Stimulated activated CD8-positive, alpha-beta memory T cell treated with anti-CD3 and anti-CD28 coated beads, Interleukin-4, amount 100 ng/mL, for 1 hour (primary cell): ENCODE measurements at places on chromosomes 4 and X.

DNA sequence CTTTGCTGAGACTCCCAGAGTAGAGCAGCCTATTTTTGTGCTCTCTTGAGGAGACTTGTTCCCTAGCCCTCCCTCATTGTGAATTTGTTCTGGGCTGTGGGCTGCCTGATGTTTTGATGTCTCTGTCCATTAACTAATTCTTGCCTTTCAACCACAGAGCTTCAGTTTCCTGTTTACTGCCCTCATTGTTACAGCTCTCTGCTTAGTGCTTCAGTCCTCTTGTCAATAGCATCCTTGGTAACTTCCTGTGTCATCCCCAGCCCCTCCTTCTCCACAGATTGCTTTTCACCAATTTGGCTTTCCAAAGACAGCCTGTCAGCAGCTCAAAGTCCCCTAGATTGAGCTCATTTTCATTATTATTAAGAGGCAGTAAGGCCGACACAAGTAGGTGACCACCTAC is 69.9 kb downstream of the COX7B2 start:
- DNase-seq: no peak

DNA sequence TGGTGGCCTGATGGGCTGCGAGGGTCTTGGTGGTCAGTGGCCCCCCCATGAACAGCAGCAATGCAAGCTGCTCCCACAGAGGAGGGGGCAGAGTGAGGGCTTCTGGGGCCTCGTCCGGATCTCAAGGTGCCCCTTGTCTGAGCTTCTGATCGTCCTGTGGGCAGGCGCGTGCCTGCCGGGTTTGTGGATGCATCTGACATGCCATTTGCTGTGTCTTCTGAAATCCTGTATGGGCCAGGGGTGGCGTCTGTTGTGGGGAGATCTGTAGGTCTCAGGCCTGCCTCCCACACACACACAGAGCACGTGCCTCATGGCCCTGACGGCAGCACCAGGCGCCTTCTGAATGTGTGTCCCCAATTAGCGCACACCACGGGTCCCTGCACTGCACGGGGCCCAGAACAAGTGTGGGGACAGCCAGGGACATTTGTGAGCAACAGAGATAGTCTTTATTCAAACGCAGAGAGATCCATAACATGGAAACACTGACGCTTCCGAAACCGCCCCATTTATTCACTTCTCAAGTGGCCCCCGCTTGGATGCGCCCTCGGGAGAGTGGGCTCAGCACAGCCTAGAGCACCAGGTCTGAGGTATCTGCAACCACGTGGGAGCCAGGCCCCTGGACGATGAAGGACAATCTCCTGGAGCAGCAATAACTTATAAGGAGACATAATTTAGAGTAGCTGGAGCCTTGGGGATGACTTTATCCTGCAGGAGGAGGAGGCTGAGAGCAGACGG is 5.7 kb downstream of the SPON2 start:
- no peak for DNase-seq

DNA sequence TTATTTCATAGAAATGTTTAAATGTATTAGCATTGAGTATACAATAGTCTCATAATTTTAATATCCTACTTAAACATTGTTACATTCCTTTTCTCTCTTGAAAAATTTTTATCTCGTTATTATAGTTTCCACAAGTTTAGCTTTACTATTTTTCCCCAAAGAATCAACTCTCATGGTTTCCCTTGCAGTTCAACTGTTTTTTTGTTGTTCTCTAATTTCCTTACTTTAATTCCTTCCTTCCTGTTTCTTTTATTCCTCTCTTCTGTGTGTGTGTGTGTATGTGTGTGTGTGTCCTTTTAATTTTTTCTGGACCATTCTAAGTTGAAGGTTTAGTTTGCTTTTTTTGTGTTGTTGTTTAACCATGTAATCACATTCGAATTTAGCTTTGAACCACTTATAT is 171.1 kb downstream of the GASK1B start:
- no peak for DNase-seq

DNA sequence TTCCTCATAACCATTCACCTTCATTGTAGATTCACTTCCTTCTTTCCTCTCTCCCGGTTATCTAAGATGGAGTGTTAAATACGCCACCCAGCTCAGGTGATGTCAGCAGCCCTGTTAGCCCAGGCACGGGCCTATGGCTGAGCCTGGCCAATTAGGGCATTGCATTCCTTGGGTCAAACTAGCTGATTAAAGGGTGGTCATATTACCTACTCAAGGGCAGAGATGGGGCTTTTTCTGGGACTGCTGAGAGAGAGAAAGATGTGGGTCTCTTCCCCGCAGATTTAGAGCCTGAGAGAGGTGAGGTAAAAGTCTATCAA is 39.9 kb upstream of the AFAP1 start:
- DNase-seq: no peak

DNA sequence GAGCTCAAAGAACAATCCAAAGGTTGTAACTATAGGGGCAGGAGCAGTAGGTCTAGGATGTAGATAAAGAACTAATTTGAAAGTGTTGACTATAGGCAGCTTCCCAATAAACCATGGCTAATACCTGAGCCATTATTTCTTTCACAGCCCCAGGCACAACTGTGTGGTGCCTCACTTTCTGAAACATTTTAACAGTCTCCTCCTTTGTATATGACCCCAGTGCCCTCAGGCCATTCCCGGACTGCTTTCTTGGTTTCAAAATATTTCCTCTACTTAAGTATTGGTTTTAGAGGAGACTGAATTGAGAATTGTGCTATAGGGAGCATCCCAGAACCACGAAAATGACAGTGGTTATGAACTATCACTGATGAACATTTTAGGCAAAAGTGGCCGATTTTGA is 728.7 kb downstream of the IL1RAPL1 start:
- DNase-seq: no peak

GRCh38 chr4:47553329-47554125 is 68.5 kb downstream of the ATP10D start:
- DNase-seq: no peak

DNA sequence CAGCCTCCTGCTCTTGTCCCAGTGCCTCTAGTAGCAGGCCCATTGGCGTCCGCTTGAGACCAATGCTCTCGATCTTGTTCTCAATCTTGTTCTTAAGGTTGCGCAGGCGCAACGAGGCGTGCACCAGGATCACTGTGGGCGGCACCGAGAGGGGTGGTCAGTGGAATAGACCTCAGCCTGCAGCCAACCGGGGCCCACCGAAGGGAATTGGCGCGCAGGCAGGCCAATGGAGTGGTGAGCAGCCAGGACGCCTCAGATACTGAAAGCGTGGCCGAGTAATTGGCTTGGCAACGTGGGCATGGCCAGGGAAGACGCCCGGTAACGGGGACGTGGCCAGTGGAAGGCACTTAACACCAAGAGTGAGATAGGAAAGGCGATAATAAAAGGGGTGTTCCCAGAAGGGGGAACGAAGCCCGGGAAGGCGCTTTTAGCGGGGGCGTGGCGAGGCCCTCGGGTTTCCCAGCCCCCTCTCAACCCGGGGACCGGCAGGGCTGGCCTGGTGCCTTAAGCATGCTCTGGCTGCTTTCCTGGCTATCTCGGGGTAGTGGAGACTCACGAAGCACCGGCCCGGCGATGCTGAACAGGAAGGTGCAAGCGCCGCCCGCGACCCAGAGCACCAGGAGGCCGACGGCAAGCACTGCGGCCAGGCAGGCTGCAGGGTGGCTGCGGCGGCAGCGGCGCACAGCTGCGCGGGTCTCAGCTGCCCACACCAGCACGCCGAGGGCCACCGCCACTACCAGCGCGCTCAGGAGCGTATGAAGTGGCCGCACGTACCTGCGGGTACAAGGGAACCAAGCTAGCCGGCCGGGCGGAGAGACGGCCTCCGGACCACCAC is 1.7 kb downstream of the PRAF2 start:
- no peak for DNase-seq

- DNase-seq: no peak
Observed at GRCh38 chrX:53263597-53264094, 17.7 kb downstream of the IQSEC2 start.

GRCh38 chr4:76311896-76312331 is 5.4 kb downstream of the STBD1 start:
- no peak for DNase-seq

DNA sequence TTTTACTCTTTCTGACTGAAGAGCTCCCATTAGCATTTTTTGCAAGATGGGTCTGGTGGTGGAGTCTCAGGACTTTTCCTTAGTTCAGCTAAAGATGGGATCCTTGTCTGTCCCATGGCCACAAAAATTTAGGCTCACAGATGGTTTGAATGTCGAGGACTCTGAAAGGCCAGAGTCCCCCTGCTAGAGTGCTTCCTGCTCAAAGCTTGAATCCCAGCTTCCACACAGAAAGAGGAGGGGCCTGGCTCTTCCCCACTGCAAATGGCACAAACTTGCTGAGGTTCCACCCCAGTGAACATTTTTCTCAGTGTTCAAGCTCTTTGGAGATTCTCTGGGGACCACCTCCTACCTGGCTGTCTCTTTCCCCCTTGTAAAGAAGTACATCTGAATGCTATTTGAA is 64.7 kb upstream of the UGT2B15 start:
- DNase-seq: no peak

GRCh38 chrX:150463566-150463965 is 100.4 kb downstream of the MAMLD1 start:
- no peak for DNase-seq

GRCh38 chrX:154061801-154062200 is 35.7 kb downstream of the MECP2 start:
- DNase-seq: no peak

DNA sequence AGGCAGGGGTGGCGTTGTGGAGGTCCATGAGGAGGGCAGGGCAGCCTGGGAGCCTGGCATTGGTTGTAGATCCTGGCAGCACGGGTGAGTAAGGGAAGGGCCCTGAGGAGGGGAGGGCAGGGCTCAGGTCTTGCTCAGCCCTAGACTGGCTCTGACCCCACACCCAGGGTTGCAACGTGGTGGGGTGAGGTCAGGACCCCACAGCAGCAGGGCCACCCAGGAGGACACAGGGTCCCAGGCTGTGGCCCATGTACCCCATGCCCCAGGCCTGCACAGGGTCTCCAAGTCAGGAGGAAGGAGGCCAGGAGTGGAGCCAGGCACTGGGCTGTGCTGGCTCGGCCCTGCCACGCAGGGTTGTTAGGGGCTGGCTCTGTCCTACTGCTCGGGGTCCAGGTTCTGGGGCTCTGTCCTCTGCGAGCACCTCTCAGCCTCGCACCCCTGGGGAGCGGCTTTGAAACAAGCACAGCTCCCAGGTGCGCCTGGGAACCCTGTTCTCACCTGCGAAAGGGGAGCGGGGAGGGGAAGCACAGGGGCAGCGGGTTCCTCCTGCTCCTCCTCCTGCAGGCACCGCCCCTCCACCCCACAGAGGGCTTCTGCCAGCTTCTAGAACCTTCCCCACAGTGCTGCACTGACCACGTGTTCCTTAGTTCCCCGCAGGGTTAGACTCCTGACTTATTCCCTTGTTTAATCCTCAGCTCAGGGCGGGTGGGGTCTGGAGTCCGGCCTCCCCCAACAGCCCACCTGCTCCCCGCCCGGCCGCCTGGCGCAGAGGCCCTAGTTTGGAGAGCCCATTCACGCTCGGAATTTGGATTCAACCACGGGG is 20.4 kb downstream of the MSANTD1 start:
- no peak for DNase-seq

DNA sequence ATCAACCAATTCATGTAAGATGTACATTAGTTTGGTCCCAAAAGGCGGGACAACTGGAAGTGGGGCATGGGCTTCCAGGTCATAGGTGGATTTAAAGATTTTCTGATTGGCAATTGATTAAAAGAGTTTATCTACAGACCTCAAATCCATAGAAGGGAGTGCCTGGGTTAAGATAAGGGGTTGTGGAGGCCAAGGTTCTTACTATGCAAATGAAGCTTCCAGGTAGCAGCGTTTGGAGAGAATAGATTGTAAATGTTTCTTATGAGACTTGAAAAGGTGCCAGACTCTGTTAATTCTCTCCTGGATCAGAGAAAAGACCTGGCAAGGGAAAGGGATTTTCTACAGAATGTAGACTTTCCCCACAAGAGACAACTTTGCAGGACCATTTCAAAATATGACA is 2.4 kb downstream of the MGST2 start:
- no peak for DNase-seq

DNA sequence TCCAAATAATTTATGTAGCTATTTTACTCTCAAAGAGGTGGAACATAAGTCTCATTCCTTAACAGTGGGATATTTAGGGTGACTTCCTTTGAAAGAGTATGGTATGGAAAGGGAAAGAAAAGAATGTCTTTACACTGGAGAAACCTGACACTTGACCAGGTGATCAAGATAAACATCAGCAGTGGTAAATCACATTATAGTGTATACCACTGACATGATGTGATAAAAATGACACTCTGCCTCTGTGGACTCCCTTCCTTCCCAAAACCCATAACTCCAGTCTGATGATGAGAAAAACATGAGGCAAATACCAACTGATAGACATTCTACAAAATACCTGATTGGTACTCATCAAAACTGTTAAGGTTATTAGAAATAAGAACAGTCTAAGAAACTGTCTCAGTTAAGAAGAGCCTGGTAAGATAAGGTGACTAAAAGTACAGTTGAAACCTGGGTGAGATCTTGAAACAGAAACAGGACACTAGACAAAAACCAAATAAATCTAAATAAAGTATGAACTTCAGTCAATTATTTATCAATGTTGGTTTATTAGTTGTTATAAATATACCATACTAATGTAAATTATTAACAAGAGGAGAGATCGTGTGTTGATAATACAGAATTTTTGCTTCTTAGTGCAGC is 144.2 kb upstream of the PCDH18 start:
- DNase-seq: no peak

DNA sequence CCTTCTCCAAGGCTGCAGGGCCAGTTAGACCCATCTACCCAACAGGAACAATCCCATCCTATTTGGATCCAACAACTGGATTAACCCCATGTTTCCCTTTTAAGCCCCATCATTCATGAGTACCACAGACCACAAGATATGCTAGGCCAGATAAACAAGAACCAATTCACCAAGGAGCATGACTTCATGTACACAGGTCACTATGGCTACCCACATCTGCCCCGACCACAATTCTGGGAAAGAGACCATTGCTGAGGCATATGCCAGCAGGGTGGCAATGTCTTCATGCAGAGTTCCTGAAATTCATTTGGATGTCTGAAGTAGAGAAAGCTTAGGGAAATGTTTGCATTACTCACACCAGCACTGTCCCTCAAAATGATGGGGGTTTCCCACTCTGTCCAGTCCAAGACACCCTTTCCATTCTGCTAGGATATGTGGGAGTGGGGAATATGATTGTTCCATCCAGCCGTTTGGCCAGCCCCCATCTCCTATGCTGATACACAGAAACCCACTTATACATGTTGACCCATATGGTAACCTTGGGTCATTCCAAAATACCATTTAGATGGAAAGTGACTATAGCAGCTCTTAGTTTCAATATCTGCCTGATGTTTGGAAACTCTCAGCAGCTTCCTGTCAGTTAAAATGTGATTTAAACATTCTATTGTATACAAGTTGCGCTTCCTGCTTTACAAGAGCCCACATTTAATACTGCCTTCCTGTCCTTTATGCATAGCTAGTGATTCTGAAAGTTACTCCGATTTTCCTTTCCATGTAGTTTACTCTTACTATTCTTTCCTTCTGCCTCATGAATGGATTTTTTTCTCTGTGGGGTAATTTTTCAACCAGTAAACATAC is 129.0 kb downstream of the AMMECR1 start:
- no peak for DNase-seq

- DNase-seq: no peak
Observed at GRCh38 chrX:139787601-139788000, 79.6 kb upstream of the MCF2 start.

- DNase-seq: no peak
Observed at GRCh38 chrX:68196939-68197791, 236.1 kb downstream of the OPHN1 start.
